GM04504 (cell line): ENCODE measurements at places on chromosomes 7 and 10.

GRCh38 chr10:71648933-71649320 lies 70.7 kb downstream of the C10orf105 start:
- DNase-seq, result no peak

GRCh38 chr10:8138471-8138870 lies 84.0 kb downstream of the GATA3 start:
- no peak for DNase-seq

GRCh38 chr7:130962109-130962508 lies 228.1 kb upstream of the KLF14 start:
- no peak for DNase-seq

DNA sequence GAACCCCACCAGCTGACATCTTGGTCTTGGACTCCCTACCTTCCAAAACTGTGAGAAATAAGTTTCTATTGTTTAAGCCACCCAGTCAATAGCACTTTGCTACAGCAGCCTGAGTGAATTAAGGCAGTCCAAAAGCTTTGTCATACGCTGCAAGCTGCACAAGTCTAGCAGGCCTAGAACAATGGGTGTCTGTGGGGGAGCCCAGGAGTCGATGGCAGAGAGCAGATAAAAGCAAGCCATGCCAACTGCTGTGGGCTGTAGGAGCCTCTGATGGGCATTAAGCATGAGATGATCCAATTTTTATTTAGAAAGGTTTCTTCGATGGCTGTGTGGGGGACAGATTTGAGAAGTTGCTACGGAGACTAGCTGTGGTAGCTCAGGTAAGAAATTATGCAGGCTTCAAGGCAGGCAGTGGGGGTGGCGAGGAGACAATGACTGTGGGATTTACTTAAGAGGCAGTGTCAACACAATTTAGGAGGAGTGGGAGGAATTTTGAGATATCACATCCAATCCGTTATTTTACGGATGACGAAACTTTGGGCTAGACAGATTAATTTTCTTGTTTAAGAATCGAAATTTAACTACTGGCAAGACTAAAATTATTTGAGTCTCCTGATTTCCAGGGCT lies 110.4 kb downstream of the NRCAM start:
- no peak for DNase-seq

- DNase-seq, result no peak
These were observed 61.5 kb downstream of the WDR37 start for GRCh38 chr10:1117651-1118050.

- no peak for DNase-seq
These were observed 176.5 kb downstream of the ARHGAP12 start for GRCh38 chr10:31752170-31752569.

GRCh38 chr7:105810556-105810955 lies 65.8 kb downstream of the ATXN7L1 start:
- DNase-seq, result no peak

- DNase-seq, result no peak
These were observed 53.3 kb downstream of the TCERG1L start for GRCh38 chr10:131258256-131258655.

DNA sequence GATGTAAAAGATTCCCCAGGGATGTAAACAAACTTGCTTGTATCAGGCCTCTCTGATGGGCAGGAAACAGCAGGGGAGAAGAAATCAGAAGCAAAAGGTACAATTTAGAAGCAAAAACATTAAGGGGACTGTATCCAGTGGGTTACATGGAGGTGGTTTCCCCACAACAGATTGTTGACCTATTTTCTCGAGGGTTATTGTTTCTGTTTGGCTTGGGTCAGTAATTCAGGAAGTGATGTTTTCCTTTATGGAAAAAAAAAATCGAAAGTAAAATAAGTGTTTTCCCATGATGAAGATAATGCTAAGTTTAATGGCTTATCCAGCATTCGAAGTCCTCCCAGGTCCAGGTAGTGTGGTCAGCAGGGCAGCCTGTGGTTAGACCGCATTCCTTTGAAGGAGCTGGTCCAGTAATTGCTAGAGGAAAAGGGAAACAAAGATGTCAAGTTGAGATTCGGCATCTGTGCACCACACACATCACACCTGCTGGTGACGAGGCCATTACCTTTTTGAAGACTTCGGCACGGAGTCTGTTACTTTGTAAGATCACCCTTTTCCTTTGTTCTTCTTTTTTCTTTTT lies 37.3 kb upstream of the ADAM12 start:
- DNase-seq, result no peak

DNA sequence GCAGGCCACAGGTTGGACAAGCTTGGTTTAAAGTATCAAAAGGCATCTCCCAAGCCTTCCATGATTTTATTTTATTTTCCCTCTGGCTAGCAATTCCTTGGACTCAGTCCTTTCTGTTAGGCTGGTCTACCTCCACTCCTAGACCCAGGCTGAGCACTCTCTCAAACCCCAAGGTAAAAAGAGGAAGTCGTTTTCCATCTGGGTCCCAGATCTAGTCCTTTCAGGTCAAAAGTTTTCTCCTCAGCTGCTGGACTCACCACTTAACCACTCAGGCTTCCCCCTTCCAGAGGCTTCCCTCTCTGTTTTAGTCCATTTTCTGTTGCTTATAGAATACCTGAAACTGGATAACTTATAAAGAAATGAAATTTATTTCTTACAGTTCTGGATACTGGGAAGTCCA lies 252.3 kb upstream of the MKLN1 start:
- no peak for DNase-seq
